GM18507 (cell line): ENCODE measurements at places on chromosomes 11 and 22.

DNA sequence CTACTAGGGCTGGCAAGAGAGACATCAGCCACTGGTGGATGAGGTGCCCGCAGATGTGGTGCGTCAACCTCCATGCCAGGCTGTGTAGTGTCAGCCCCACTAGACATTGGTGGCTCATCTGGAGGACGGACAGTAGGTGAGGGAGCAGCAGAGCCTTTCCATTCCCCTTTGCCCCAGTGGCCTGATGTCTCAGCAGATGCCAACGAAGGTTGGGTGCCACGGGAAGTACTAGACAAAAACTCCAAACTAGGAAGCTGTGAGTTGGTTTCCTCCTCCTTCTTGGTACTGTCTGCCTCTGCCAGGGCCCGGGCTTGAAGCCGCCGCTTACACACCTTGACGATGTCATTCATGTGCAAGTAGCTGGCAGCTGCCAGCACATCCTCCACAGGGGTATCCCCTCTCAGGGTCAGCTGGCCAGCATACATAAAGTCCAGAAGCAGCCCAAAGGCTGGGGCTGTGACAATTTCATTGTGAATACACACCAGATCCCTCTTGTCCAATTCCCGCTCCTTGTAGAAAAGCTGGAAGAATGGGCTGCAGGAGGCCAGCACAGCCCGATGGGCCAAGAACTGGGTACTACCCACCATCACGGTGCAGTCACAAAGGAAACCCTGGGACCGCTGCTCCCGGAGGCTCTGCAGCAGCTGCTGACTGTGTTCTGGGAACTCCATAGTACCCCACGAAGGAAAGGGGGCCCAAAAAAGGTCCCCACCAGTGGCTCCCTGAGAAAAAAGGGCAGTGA lies 795 bp downstream of the ZBTB3 start:
- DNase-seq, result no peak

GRCh38 chr11:48093795-48094642 lies 113.7 kb downstream of the PTPRJ start:
- no peak for DNase-seq

DNA sequence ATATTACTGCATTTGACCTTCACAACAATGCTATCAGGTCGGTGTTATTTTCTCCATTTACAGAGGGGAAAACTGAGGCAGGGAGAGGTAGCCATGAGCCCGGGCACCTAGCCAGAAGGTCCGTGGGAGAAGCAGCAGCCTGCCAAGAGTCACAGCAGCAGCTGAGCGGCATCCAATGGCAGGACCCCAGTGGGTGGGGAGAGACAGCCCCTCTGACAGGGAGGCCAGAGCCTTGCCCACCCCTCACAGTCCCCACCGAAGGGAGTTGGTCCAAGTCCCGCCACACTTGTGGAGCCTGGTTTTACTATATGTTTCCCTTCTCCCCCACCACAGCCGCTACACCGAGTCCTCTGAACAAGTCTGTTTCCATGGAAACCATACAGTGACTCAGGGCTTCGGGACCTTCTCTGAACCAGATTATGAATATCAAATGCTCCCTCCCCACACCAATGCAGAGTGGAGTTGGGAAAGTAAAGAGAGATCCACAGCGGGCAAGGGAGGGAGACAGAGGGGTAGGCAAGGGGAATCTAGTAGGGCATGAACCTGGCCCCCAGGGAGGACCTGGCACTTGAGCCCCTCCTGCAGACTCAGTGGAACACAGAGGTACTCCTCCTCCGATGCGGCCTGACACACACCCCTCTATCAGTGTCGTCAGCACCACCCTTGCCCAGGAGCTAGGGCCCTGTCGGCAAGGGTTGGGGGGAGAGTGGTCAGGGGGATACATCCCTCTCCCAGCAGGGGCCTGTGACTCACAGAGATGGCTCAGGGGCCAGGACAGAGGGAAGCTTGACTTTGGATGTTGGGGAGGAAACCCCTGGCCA lies 2.5 kb downstream of the CHST1 start:
- no peak for DNase-seq

DNA sequence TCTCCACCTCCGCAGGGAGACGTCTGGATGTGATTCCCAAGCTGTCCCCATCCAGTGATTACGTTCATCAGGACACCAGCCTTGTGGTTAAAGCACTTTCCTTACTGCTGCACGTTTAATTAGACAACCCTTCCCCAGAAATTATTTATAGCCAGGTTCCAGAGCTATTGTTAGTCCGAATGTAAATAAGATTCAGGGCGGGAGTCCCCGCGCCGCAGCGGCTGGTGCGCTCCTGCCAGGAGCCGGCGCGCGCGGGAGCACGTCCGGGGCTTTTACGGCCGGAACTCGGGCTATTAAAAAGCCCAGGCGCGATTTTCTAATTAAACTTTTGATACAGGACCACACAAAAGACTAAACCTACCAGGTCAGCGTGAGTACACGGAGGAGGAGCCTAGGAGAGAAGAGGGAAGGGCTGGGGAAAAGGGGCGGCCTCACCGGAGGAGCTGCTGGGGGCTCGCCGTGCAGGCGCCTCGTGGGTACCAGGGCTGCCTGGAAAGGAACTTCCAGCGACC lies 538.3 kb downstream of the OPCML start:
- DNase-seq, result no peak

DNA sequence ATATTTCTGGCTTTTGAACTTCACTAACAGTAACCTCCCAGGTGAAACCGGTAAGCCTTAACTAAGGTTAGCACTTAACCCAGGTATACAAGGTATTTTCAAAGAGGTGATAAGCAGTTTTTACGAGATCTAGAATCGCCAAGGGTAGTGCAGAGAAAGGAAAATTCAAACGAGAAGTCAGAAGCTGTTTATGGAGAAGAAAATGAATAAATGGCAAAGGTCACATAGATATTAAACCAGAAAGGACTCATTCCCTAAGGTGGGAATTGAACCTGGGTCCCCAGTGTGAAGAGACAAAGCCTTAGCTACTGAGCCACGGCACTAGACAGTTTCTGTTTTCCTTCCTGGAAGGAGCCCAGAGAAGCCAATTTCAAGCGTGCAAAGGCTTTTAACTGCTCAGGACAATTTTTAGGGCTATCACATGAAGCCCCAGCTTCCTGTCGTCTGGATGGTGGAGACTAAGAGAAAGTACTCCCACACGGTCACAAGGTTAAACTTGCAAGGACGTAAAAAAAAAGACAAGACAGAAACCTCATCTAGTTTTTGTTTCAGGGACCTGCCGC lies 5.7 kb upstream of the C1QTNF6 start:
- no peak for DNase-seq

DNA sequence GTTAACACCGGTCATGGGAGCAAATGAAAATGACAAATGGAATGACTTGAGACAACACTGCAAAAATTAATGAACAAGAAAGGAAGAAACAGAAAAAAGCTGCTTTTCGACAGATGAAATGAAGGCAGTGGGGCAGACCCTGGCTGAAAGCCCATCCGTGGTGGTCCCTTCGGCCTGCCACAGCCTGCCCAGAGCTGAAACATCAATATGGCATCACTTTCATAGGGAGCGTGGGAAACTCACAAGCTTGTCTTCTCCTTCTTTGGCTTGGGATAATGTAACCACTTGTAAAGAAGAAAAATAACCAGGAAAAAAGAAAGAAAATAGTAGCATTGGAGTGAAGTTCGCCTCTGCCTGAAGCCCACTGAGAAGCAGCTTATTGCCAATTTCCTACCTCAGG lies 78.8 kb downstream of the CTTN start:
- DNase-seq, result no peak
